ENCODE measurements at places on chromosomes 7 and 10.
A peak's percentile ranks its signal among the peaks of the same experiment; 100 is the strongest.

GRCh38 chr7:47330026-47330425 lies 251.9 kb downstream of the TNS3 start:
- no peak for DNase-seq

DNA sequence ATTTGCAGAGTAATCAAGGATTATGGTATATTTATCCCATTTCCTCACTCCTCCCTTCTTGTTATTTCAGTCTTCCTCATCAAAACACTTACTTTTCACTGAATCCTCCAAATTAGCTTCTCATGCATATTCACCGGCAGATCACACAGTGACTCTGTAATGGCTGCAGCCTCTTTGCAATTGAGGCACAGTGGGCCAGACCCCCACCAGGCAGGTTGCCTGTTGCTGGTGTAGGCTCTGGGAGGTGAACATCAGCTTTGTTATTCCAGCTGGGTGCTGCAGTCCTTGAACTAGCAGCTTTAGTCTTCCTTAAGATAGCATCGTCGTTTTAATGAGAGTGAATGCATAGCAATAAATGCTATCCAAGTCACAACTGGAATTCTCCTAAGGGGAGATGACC lies 449.3 kb downstream of the CNTNAP2 start:
- DNase-seq: no peak

DNA sequence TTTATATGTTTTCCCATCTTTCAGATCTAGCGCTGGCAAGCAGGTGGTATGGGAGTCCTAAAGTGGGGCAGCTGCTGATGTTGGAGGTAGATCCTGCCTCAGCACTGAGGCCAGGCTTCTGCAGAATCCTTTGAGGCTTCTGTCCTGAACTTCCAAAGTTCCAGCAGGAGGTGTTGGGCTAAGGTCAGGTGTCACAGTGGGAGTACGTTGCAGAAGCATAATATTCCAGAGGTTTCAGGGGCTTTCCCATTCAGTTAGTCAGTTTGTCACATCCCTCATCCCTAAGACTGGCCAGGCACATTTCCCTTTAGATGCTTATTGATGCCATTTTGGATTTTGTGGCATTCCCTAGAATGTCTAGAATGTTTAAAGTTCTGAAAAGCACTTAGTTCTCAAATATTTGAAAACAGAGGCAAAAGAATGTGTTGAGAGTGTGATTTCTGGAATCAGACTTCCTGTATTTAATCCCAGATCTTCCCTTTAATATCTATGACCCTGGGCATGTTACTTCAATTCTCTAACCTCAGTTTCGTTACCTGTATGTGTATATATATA lies 319.1 kb upstream of the PHYHIPL start:
- DNase-seq: no peak

DNA sequence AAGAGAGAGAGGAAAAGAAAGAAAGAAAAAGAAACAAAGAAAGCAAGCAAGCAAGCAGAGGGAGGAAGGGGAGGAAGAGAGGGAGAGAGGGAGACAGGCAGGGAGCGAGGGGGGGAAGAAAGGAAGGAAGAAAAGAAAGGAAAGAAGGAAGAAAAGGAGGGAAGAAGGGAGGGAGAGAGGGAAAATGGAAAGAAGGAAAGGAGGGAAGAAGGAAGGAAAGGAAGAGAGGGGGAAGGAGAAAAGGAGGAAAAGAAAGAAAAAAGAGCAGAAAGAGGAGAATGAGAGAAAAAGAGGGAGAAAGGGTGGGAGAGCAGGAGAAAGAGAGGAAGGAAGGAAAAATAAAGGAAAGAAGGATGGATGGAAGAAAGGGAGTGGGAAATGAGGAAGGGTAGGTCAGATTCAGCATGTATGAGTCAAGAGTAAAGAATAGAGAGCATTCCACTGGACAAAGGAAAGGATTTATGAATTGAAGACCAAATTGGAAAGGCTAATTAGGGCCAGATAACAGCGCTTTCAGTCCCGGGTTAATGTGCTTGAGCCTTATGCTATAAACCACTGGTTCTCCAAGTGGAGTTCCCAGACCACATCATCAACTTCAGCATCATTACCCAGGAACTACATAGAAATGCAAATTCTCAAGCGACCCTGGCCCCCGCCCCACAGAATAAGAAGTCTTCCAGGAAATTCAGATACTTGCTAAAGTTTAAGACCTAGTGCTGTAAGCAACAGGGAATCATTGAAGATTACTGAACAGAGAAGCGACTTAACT lies 85.1 kb downstream of the C10orf90 start:
- no peak for DNase-seq

- no peak for DNase-seq
Observed at GRCh38 chr10:43316988-43317387, 50.1 kb upstream of the RASGEF1A start.

GRCh38 chr7:131602994-131603372 lies 46.6 kb upstream of the PODXL start:
- DNase-seq: no peak

- DNase-seq: no peak
Observed at GRCh38 chr7:91191771-91192170, 72.5 kb upstream of the FZD1 start.

GRCh38 chr7:46515844-46516590 lies 594.9 kb upstream of the IGFBP3 start:
- DNase-seq: peak; percentile 18

DNA sequence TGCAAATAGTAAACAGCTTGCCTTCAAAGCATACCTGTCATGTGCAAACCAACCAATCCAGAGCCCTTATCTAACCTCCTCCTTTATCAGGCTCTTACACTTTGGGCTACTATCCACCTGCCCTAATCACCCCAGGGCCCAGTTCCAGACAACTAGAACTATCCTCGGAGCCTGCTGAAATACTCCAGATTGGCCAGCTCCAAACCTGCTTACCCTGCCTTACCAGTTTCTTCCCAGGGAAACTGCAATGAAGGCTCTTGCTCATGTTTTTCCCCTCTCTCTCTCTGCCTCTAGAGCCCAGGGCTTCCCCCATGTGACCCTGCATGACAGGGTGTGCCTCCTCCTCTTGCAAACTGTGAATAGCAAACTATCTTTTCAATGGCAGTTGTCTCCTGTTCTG lies 81.4 kb upstream of the CAPZA2 start:
- DNase-seq: peak; percentile 68

- no peak for DNase-seq
Observed at GRCh38 chr10:59654007-59654406, 55.6 kb downstream of the SLC16A9 start.

DNA sequence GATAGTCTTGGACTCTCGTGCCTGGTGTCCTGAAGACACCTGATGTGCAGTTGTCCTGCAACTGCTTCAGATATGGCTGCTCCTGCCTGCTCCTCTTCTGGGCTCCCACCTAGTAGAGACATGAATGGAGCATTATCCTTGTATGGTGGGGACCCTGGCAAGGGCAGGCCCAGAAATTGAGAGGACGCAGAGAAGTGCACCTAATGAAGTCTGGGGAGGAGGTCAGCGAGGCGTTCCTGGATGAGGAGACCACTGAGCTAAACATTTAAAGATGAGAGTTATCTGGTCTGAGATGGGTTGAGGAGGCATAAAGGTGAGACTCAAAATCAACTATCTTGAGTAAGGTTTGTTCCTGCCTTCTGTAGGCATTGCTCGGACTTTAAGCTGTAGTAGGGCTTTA lies 66.3 kb downstream of the WDFY4 start:
- DNase-seq: no peak

- DNase-seq: no peak
Observed at GRCh38 chr10:130986846-130987245, 324.7 kb downstream of the TCERG1L start.

GRCh38 chr7:81515009-81515408 lies 254.8 kb downstream of the HGF start:
- no peak for DNase-seq

GRCh38 chr7:127935847-127936376 lies 95.3 kb downstream of the LRRC4 start:
- peak; percentile 62 for DNase-seq

GRCh38 chr7:52648872-52649271 lies 386.6 kb upstream of the POM121L12 start:
- no peak for DNase-seq

DNA sequence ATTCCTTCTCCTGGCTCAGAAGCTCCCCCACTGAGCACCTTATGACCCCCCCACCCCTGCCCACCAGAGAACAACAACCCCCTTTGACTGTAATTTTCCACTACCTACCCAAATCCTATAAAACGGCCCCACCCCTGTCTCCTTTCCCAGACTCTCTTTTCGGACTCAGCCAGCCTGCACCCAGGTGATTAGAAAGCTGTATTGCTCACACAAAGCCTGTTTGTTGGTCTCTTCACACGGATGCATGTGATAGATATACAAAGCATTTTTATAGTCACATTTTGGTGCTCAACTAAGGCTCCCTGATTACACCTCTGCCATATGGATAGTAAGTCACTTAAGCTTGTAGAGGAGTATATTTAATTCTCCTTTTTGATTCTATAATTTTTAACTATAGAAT lies 985.8 kb downstream of the REEP3 start:
- no peak for DNase-seq

- no peak for DNase-seq
Observed at GRCh38 chr7:101922631-101923601, 105.5 kb downstream of the CUX1 start.

GRCh38 chr7:95472581-95473161 lies 13.1 kb upstream of the ASB4 start:
- peak; percentile 14 for DNase-seq

DNA sequence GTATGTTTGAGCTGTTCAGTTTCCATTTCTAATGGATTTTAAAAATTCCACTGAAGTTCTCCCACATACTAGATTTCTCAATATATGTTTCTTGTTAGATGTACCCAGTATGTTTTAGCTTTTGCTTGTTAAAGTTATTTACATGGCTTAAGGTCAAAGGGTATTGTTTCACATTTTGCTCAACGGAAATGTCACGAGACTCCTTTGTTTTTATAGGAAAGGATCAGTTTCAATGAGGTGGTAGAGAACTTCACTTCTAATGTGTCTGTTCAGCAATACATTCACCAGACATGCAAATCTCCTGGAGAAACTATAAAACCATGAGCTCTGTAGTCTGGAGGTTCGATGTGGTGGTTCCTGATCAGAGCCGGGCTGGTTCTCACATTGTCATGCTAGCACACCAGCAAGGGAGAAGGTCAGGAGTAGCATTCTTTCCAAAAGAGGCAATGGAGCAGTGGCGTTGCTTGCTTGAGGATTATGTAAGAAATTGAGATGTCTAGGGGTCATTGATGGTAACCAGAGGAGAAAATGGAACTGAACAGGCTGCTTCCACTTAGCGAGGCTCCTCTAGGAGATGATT lies 114.0 kb downstream of the RAB18 start:
- DNase-seq: no peak

DNA sequence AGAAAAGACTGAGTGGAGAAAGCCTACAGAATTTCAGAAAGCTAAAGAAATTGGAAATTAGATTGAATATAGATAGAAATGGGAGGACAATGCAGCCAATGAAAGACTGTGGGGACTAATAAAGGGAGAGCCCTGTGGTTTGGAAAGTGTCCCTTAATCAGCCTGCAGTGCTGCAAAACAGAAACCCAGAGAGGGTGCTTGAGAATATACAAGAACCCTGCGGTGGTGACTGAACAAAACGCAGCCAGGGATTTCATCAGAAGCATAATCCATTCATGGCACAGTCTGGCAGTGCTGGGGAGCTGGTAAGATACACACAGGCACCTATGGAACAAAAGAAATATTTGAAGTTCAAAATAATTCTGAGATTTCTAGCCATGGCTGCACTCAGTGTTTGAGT lies 19.1 kb downstream of the CEP41 start:
- DNase-seq: peak; percentile 6

DNA sequence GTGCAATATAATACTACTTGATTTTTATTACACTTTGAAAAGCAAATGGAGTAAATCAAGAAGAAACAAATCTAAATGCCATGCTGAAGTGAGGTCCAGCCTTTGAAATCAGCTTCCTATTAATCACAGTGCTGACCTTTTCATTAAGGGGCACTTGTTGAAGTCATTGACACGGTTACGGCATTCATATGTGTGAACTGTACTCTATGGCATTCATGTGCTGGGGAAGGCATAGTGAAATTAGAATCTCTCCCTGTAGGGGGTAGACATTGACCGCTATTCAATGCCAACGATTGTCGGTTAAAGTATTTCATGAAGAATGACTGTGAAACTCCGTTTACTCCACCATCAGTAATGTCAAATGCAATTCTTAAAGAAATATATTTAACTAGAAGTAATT lies 296.1 kb upstream of the SEMA3A start:
- no peak for DNase-seq

GRCh38 chr10:61391281-61391680 lies 61.9 kb downstream of the TMEM26 start:
- DNase-seq: no peak

GRCh38 chr10:1432161-1432560 lies 305.2 kb downstream of the ADARB2 start:
- DNase-seq: no peak

GRCh38 chr7:21941611-21942141 lies 4.0 kb downstream of the CDCA7L start:
- DNase-seq: no peak

- DNase-seq: no peak
Observed at GRCh38 chr10:75733135-75733890, 301.9 kb downstream of the LRMDA start.

- no peak for DNase-seq
Observed at GRCh38 chr10:118792526-118792925, 37.8 kb upstream of the CACUL1 start.

All from thyroid gland (tissue), 4 donors.